HT-29 (cell line): ENCODE measurements at places on chromosomes 6 and 20. TPM values are rescaled to one million over a fixed set of nuclear protein-coding genes. Genes with fewer than 3 reads are reported as not detected.
A peak's percentile ranks its signal among the peaks of the same experiment; 100 is the strongest.

The SLC17A3 gene
- total RNA-seq: not detected in 2 replicates

The PLCB1 gene
- total RNA-seq: 3.3 and 3.5 TPM in 2 replicates

The XKR7 gene
- total RNA-seq: not detected in 2 replicates

The PTCRA gene
- not detected in 2 replicates for total RNA-seq

The RAET1G gene
- total RNA-seq: 0.51 TPM in 1 of 2 replicates, not detected in the other

The CNR1 gene
- not detected in 2 replicates for total RNA-seq

The IP6K3 gene
- not detected in 2 replicates for total RNA-seq

The NNAT gene
- total RNA-seq: 2.1 TPM in 1 of 2 replicates, not detected in the other

The MKKS gene
- 4.2 and 5.5 TPM in 2 replicates for total RNA-seq

The TXNDC5 gene
- 140 and 149 TPM in 2 replicates for total RNA-seq

The DNMT3B gene
- total RNA-seq: 2.4 and 3.0 TPM in 2 replicates

The SLA2 gene
- total RNA-seq: not detected in 2 replicates

The SCUBE3 gene
- total RNA-seq: not detected in 2 replicates

The CBLN4 gene
- not detected in 2 replicates for total RNA-seq

The KCNK16 gene
- total RNA-seq: not detected in 2 replicates

- no peak for DNase-seq
Measured at GRCh38 chr6:48809245-48809644, 653.8 kb downstream of the MMUT start.

DNA sequence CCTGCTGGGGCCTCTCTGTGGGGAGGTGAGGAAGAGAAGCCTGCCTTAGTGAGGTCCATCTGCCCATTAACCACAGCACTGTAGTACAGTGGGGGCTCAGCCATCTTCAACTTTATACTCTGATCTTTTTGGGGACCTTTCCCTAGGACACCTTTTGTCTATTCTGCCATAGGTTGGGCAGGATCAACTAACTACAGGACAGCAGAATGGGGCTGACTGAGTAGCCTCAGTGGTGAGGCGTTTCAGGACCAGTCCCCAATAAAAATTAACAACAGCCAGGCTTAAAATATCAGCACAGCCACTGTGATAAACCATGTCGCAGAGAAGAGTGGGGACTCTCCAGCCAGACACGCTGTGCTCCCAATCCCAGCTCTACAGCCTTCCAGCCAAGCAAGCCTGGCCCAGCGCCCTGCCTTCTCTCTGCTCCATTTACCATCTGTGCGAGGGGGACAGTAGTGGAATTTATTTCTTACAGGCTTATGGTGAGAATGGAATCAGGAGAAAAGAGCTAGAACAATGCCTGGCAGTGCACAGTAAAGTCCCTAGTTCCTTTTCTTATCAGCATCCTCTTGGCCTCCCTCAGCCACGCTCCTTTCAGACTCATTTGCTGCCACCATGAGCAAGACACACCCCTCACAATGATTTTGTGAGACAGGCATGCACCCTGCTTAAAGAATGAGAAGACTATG lies 75.5 kb downstream of the SLC22A23 start:
- DNase-seq: no peak

- DNase-seq: no peak
Measured at GRCh38 chr20:37356961-37357371, 11.0 kb downstream of the SRC start.

DNA sequence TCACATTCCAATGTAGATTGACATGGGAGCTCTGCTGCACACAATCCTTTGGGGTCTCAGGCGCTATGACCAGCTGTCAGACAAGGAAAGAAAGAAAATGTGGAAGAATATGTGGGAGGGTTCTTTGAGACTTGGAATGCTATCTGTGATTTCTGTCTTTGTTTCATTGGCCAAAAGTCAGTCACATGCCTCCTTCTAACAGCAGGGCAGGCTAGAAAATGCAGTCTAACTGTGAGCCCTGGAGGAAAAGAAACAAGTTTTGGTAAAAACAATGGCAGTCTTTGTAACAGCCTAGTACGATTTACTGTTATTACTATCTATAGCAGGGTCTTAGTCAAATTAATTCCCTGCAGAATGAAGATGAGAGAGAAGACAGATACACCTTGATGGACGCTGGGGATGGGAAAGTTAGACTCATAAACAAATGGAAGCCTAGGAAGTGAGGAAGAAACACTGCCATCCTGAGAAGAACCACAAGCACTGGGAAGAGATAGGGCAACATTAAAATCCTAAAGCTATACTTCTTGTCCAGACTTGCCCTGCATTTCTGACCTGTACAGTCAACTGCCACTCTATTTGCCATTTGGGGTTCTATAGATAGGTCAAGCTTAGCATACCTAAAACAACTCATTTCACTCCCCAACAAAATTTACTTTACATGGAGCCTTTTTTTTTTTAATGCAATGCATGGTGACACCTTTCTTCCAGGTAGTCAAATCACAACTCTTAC lies 833.0 kb downstream of the KIF16B start:
- DNase-seq: no peak

GRCh38 chr6:134636186-134636799 lies 313.6 kb downstream of the ALDH8A1 start:
- DNase-seq: no peak

- no peak for DNase-seq
Measured at GRCh38 chr6:149112976-149113375, 204.5 kb upstream of the TAB2 start.

- no peak for DNase-seq
Measured at GRCh38 chr20:23513164-23513563, 22.2 kb downstream of the CST8 start.

DNA sequence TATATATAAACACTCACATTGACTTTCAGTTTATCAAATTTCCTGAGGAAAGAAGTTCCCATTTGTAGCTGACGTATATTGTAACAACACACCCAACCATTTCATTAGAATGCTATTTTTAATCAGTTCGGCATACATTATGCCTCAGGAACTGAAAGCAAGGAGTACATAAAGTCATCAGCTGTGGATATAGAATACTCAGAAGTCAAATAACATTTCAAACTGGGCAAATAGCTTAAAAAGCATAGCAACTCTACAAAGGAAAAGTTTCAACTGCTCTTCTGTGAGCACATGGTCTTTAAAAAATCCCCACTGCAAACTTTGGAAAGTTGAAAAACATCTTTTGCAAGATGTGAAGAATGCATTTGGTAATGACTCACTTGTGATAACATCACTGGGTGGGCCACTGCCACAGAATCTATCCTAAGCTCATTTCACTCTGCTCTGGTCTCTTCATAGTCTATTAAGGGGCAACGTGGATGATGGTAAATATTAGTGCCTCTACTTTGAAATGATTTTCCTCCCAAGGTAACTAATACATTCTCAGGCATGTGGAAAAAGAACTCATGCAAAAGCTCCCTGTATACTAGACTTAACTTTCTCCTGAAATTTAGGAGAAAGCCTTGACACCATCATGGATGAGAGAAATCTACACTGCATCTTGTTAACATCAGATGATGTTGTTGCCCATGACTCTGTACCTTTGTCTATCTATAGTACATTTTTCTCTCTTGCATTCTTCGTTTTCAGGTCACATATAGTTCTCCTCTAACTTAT lies 49.2 kb downstream of the FYN start:
- peak; percentile 10 for DNase-seq

GRCh38 chr6:164563924-164564323 lies 745.5 kb downstream of the C6orf118 start:
- DNase-seq: no peak

DNA sequence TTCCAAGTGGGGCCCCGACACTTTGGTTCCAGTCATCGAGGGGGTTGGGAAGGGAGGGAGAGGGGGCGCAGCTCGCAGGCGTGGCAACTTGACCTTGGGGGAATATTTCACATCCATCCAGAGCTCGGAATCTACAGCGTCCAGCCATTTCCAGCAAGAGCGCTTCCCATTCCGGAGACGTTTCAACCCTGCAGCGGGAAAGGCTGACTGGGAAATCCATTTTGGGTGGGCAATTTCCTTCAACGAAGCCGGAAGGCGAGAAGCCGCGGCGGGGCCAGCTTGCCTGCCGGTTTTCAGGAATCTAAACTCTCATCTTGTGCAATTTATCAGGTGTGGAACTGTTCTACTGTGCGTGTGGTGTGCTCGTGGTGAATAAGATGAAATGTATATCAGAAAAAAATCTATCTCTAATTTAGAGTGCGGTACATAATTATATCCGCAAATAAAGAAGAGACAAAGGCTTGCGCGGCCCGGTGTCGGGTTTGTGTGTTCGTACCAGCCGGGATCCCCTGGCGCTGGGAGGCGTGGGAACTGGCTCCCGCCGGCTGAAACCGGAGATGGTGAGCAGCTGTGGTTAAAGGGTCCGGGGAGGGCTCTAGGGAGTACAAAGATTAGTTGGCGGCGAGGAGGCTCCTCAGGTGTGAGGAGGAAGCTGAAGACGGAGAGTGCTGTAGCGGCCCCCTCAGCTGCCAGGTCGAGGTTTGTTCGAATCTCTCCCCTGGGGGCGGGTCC lies 4.8 kb downstream of the SLC32A1 start:
- DNase-seq: no peak

DNA sequence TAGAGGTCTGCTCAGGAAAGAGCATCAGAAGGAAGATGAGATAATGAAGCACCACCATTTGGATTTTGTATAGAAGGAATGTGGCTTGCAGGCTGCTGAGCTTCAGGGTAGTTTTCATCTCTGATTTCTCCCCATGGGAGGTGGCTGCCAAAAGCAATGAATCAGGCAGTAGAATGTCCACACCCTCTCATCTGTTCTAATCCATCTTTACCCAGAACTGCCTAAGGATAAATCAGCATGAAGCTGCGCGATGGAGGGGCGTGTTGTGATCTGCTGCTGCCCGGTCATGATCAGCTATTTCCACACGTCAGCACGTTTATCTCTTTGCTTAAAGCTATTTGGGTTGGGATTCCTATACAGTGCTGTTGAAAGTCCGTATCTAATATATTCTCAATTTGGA lies 295.4 kb downstream of the FOXA2 start:
- DNase-seq: no peak

DNA sequence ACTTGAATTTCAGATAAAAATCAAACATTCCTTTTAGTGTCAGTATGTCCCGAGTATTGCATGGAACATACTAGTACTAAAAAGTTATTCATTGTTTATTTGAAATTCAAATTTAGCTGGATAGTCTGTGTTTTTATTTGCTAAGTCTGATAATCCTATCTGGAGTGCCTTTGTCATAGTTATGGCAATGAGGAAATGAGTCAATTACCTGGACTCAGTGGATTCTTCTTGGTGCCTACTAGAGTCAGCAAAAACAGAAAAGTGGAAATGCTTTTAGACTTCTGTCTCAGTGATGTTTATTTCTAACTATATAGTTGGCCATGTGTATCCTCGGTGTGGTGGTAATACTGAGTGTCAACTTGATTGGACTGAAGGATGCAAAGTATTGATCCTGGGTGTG lies 121.3 kb upstream of the EEF1E1 start:
- DNase-seq: no peak

GRCh38 chr6:132950566-132950965 lies 136.2 kb downstream of the RPS12 start:
- no peak for DNase-seq

- DNase-seq: peak; percentile 12
Measured at GRCh38 chr6:23349521-23350147, 776.4 kb upstream of the NRSN1 start.

DNA sequence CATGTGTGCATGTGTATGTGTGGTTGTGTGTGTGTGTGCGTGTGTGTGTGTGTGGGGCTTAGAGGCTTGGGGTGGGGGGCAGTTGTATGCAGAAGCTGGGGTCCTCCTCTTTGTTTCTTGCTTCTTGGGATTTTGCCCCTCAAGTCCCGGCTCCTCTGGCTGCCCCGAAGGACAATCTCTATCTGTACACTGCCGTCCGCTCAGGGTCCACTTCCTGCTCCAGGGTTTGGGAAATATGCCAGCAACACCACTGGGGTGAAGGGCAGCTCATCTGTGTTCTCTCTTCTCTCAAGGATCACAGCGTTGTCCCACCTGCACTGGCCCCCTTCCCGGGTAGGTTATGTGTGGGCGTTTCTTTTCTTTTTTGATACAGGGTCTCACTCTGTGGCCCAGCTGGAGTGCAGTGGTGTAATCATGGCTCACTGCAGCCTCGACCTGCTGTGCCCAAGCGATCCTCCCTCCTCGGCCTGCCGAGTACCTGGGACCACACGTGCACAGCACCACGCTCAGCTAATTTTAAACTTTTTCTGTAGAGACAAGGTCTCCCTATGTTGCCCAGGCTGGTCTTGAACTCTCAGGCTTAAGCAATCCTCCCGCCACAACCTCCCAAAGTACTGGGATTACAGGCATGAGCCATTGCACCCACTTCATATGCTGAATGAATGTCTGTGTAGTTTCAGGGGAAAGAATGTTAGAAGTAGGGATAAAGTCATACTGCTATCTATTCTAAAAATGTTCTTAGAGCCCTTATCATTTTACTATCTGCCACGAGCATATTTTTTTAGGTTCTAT lies 25.7 kb downstream of the SLC2A4RG start:
- no peak for DNase-seq

- DNase-seq: no peak
Measured at GRCh38 chr6:156953127-156953478, 175.9 kb downstream of the ARID1B start.
